ENCODE measurements at places on chromosomes 4 and X. TPM values are rescaled to one million over a fixed set of nuclear protein-coding genes. Genes with fewer than 3 reads are reported as not detected.

DNA sequence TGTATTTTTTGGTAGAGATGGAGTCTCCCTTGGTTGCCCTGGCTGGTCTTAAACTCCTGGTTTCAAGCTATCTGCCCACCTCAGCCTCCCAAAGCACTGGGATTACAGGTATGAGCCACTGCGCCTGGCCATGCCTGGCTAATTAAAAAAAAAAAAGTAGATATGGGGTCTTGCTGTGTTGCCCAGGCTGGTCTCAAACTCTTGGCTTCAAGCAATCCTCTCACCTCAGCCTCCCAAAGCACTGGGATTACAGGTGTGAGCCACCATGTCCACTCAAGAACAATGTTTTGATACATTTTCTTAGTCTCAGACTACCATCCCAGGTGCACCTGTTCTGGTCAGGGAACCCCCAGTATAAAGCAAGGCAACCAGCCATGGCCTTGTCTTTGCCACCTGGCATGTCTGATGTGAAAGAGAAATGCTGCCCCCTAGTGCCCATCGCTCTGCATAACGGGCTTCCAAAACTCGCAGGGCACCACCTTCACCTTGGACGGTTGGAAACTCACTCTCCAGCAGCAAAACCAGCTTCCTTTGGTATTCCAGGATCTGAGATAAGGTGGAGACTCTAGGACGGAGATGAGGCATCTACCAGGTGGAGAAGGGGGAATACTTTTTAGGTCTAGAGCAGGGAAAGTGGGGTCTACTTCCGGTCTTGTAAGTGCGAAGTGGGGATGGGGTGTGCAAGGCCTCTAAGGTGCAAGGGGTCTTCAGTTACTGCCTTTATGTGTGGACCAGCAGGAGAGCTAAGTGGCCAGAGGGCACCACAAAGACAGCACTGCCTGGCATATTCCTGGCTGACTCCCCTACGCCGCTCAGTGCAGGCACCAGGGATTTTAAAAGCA is 47.7 kb upstream of the AFAP1 start:
- DNase-seq, result peak; percentile 82

DNA sequence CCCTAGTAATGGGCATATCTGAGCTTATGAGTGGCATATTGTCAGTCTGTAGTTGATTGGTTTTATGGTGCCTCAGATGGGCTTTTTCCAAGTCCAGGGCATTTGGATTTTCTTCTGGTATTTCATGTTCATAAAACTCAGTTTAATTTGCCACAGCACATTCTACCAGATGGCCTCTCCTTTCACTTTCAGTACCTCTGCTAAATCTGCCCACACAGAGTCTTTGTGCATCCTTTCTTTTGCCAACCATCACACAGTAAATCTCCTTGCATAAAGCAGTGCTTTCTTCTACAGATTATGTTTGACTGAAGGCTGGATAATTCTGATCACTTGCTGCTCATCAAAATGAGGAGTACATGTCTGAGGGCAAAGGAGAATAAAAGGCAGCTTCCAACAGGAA is 98.2 kb downstream of the HS6ST2 start:
- no peak for DNase-seq

DNA sequence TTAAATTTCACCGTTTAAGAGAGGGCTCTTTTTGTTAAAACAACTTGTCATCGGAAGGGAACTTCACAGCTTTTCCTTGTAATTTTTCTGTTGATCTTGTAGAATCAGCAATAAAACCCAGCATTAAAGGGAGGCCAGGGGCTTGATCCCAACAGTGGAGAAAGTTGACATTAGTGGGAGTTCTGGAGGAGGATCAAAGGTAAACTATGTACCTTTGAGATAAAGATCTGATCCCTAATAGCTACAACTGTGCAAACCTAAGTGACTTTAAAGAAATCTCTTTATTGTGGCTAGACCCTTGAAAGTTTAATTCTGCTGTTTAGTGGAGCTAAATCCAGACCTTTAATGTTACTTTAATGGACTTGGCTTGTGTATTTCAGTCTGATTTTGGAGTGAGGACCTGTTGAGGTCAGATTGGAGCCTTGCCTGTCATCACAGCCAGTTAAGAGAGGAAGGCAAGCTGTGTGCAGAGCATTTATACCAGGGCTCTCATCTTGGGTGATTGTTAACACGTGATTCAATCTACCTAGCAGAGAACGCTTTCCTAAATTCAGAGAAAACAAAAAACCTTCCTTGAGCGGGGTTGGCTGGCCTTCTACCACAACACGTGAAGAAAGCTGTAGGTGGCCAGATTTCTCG is 1.7 kb downstream of the DOCK11 start:
- no peak for DNase-seq

- DNase-seq, result no peak
Measured at GRCh38 chr4:7021930-7022664, 21.1 kb upstream of the TADA2B start.

DNA sequence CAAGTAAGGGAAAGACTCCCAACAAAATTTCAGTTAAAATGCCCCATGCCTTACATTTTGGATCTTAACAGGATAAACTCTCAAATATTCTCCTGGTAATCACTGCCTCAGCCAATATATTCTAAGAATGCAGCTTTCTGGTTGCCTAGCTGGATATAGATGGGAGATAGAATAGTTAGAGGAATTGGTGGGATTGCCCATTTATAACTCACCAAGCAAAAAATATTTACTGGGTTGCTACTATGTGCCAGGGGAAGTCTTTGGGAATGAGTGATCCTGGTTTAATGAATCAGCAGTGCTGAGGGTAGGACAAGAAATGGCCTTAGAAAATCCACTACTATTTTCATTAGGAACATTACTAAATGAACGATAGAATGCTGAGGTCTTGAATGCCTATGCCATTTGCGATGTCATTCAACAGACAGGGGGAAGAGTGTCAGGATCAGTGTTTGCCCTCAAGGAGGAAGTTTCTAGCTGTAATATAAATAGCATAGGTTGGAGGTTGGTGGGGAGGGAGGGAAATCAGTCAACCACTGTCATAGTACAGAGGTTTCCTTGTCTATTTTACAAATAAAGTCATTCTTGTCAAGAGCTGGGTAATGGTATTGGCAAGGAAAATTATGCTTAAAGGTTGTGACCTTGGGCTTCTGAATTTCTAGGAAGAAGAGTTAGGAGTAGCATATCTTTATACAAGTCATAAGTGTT is 63.5 kb downstream of the ENOPH1 start:
- DNase-seq, result no peak

- no peak for DNase-seq
Measured at GRCh38 chr4:59698041-59698440, 1502.1 kb upstream of the ADGRL3 start.

- DNase-seq, result no peak
Measured at GRCh38 chrX:39749728-39750127, 348.0 kb downstream of the BCOR start.

DNA sequence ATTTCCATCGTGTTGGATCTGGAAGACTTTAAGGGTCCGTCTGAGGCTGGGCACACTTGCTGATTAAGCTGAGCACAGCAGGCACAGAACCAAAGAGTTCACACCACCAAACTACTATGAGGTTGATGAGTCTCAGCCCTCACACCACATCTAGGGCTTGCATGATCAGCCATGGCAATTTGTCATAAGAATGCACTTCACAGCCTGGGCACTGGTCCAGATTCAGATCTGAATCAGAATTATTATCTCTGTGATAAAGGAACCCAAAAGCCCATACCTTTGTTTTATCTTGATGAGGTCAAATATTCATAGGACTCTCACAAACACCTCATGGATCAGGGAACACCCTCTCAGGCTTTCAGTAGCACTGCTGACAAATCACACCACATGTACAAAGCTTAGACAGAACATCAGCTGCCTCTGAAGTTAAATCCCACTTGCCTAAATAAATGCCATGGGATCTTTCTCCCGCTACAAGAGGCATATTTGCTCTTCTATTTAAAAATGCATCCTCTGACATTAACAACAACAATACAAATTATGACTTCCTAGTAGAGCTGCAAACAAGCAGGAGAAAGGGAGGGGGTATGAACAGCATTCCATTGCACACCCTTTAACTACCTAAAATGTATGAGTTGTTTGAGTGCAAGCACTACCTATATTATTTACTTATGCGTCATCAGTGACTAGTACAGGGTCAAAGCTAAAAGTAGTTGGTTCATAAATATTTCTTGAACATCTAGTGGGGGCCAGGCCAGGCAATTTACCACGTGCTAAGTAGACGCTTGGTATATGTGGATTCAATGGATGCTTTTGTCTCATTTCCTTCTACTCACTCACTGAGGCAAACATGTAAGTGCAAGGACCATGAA is 186.3 kb upstream of the FGF13 start:
- DNase-seq, result no peak

DNA sequence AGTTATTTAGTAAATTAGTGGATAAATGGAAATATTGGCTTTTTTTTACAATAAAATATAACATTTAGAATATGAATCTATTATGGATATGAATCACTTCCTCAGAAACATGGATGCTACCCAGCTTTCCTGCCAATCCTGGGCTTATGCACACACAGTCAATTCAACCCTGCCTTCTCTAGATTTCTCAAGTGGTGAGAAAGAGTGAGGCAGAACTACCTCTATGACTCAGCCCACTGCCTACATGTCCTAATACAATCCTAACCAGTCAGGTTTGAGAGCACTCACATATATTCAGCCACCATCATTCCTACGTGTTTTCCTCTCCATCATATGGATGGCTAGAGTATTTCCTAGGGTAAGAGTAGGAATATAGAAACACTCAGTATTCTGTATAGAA is 91.1 kb upstream of the ANKRD50 start:
- no peak for DNase-seq

DNA sequence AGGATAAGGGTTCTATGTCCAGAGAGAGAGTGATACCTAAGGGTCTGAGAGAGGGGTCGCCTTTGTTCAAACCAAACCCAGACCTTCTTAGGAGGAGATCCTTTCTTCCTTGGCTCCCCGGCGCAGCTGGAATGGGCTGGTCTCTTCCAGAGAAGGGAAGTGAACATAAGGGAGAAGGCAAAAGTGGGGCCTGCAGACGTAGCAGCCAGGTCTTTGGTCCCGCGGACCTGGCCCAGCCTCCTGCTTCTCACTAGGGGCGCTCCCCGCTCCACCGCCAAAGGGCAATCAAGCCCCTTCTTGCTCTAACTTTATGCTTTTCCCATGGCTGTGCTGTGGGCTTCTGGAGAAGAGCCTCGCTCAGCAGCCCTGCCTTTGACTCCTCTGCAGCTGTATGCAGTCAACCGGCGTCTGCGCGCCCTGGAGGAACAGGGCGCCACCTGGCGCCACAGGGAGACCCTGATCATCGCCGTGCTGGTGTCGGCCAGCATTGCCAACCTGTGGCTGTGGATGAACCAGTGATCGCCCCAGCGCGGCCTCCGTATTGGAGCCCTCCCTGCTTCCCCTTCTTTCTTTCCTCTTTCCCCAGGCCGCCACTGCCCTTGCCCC is 6.5 kb downstream of the FATE1 start:
- DNase-seq, result peak; percentile 53

GRCh38 chr4:145308598-145308997 is 128.2 kb upstream of the OTUD4 start:
- DNase-seq, result no peak

- no peak for DNase-seq
Measured at GRCh38 chr4:71713611-71714203, 70.2 kb downstream of the GC start.

DNA sequence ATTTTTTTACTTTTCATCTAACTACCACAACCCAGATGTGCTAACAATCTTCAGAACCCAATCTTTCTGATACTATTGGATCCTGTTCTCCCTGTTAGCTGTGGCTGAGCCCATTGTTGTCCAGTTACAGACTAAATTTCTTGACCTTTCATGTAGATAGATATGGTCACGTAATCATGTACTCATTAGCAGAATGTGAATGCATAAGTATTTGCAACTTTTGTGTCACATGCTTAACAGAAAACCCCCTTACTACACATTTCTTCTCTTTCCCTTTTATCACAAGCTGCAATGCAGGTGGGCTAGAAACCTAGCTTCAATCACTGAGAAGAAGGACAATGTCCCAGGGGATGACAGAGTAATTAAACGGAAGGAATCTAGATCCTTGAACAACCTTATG is 13.1 kb upstream of the FAM13A start:
- no peak for DNase-seq

- DNase-seq, result no peak
Measured at GRCh38 chr4:48639807-48640206, 140.3 kb downstream of the FRYL start.

DNA sequence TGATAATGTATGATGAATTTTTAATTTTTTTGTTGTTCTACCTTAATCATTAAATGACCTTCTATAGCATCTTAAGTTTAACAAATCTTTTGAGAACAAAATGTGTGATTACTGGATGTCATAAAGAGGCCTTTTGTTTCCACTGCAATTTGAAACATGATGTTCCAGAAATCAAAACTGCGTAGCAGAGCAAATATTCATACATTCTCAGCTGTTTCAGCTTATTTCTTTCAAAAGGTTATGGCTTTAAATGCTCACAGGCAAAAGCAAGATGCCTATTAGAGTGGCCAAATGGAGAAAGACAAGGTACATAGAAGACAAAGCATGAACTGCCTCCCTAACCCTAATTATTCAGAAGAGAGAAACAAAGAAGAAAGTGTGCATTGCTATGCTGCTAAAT is 233.0 kb upstream of the SLC7A11 start:
- DNase-seq, result no peak

GRCh38 chr4:67456577-67457196 is 88.6 kb downstream of the CENPC start:
- no peak for DNase-seq

GRCh38 chr4:30265716-30266115 is 454.5 kb upstream of the PCDH7 start:
- DNase-seq, result no peak

DNA sequence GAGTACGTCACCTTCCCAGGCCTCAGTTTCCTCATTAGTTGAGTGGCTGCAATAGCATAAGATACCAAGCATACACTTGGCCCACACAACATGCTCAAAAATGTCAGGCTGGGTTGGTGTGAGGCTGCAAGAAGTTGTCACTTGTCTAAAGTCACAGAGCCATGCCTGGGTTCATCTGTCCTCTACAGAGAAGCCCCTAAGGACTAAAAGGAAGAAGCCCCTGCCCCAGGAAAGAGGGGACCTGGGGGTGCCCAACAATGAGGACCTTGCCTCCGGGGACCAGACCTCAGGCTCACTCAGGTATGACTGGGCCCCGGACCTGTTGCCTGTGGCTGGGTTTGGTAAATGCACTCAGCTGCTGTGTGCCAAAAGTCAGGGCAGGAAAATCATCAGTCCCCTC is 82.7 kb downstream of the CRMP1 start:
- DNase-seq, result peak; percentile 27

The CT45A10 gene
- not detected for total RNA-seq

The ELMOD2 gene
- 18.3 TPM for total RNA-seq

The FUNDC1 gene
- 28.8 TPM for total RNA-seq

The TMEM154 gene
- 1.6 TPM for total RNA-seq

The GRIA2 gene
- total RNA-seq, result 0.05 TPM

The DCX gene
- 0.19 TPM for total RNA-seq

The MAGEB4 gene
- not detected for total RNA-seq

The SORCS2 gene
- total RNA-seq, result 6.9 TPM

The ZNF732 gene
- total RNA-seq, result 0.13 TPM

The PASD1 gene
- not detected for total RNA-seq

The GSX2 gene
- total RNA-seq, result not detected

The KCNE5 gene
- 0.38 TPM for total RNA-seq

The CXCL10 gene
- 2.3 TPM for total RNA-seq
